ENCODE measurements at places on chromosomes 6 and 20.

DNA sequence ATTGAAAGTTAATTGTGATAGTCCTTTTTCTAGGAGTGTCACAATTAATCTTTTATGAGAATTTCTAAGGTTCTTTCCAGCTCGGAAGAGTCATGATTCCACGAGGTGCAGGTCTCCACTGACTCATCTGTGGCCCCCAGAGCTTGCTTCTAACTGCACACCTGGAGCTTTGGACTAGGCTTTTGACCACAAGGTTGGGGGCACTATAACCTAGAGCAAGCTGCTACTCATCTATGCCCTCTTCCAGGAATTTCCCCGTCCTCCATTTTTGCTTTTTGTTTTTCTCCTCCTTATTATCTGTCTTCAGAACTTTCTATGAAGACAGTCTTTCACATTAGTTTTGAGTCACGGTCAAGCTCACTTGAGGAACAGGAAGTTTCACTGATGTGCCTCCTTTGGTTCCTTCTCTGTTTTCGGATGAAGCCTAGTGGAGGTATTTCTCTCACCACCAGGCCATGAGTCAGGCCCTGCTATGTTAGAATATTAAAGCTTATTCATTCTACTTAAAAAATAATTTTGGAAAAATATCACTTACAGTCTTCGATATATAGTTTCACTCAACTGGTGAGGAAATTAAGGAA, 119.2 kb upstream of the INSM1 start:
- no peak for DNase-seq

- no peak for DNase-seq
Measured at GRCh38 chr20:50590348-50590664, 80.1 kb downstream of the PTPN1 start.

GRCh38 chr6:139638179-139638941, 263.9 kb upstream of the CITED2 start:
- DNase-seq: no peak

GRCh38 chr6:22087960-22088706, 208.7 kb downstream of the PRL start:
- no peak for DNase-seq

DNA sequence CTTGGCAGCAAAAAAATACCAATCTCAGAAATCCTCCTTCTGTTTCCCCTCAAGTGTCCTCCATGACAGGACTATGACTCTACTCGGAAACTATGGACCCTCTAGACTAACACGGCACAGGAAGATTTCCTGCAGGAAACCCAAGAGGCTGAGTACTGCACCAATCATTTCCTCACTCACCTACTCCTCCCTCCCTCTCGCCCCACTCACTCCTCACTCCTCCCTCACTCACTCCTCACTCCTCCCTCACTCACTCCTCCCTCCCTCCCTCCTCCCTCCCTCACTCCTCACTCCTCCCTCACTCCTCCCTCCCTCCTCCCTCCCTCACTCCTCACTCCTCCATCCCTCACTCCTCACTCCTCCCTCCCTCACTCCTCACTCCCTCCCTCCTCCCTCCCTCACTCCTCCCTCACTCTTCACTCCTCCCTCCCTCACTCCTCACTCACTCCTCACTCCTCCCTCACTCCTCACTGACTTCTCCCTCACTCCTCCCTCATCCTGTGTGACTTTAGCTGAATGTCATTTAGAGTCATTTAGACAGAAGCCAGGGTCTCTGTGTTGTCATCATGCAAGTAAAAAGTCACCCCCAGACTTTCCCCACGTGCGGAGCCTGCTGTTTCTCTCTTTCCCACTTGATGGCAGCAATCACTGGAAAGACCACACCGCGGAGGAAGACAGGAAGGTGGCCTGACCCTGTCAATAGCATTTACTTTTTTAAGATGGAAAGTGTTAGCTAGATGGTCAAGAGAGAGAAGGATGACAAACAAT, 226.8 kb upstream of the PDE10A start:
- DNase-seq: peak; percentile 61

DNA sequence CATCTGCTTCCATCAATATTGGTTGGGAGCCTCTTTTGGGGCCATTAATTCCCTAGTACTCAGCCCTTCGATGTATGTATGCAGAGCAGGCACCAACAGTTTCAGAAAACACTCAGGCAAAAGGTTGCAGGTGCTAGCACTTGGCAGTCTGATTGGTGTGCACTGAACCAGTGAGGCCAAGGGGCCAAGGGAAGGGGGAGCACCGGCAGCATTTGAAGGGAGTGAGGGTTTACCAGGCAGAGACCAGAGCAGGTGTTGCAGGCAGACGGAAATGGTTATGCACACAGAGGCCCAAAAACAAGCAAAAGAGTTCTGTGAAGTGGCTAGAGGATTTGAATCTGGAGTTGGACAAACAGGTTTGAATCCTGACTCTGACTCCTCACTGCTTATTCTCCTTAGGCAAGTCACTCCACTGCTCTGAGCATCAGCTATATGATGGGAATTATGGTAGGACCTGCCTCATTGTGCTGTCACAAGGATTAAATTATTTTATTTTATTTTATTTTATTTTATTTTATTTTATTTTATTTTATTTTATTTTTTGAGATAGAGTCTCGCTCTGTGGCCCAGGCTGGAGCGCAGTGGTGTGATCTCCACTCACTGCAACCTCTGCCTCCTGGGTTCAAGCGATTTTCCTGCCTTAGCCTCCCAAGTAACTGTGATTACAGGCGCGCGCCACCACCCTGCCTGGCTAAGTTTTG, 58.1 kb upstream of the SHLD1 start:
- DNase-seq: no peak

DNA sequence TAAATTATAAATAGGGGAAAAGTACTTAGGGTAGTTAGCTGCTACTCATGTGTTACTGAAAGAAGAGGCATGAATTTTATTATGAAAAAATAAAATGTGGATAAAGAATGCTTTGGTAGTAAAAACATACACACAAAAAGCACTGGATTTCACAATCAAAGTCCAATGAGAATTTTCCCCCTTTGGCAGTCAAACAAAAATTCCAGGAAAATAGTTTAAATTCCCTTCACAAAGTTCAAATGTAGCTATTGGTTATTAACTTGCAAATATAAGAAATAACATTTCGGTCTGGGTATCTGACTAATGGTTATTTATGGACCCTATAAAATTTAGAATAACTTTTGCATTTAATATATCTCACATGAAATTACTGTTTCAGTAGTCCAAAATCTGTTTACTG, 210.4 kb downstream of the FOXC1 start:
- DNase-seq: no peak

DNA sequence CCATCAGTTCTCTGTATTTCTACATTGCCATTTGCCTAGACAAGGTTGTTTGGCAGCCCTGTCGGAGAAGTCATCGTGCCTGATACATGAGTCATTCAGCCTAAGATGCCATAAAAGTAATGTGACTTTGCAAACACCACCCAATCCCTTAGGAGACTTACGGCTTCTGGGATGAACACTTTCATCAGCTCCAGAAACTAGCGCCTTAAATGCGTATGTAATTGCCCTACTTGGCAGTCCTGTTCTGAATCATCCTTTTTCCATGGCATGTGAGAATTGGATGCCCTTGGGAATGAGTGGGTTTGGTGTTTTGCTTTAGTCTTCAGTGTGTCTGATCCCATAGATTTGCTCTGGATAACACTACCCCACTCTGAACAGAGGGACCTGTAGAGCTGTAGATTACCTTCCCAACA, 158.5 kb downstream of the SASH1 start:
- peak; percentile 85 for DNase-seq

- DNase-seq: no peak
Measured at GRCh38 chr20:41367393-41367695, 726 bp upstream of the EMILIN3 start.

- no peak for DNase-seq
Measured at GRCh38 chr6:147071776-147072175, 132.4 kb upstream of the STXBP5 start.

DNA sequence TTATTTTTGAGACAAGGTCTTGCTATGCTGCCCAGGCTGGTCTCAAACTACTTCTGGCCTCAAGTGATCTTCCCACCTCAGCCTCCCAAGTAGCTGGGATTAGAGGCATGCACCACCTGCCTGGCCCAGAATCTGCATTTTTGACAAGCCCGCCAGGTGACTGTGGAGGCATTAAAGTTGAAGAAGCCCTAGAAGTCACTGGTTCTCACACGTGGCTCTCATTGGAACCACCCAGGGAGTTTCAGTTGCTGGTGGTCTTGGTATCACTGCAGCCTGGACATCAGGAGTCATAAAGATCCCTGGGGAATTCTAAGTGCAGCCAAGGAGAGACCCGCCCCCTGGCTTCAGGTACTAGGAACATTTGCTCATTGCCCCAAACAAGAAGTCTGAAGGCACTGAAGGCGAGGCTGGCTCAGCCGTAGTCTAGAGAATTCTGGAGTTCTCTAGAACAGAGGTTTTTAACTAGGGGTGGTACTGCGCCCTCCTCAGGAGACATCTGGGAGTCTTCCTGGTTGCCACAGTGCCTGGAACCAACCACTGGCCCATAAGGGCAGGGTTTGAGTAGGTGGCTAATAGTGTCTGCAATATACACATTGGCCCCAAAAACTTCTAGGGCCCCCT, 182.8 kb downstream of the ZMYND8 start:
- no peak for DNase-seq

DNA sequence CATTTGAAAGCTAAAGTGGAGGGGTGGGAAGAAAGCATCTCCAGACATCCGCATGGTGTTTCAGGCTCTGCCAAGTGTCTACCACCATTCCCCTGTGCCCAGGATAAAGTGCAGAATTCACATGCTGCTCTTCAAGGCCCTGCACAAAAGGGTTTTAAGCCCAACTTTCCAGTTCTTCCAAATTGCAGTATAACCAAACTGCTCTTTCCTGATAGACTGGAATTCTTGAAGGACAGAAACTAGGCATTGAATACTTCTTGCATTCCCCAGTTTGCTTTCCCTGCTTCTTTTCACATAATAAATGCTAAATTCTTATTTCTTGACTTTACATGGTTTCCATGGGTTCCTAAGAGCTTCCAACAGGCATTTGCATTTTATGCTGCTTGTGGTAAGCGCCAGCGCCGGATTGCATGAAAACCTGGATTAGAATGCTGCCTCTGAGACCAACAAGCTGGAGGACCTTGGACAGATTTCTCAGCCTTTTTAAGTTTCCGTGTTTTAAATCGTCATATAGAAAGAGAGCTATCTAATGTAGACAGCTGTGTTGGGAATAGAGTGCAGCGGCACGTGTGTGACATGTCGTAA, 7.9 kb downstream of the SOX4 start:
- no peak for DNase-seq

- no peak for DNase-seq
Measured at GRCh38 chr6:98380589-98380988, 453.8 kb upstream of the POU3F2 start.

- no peak for DNase-seq
Measured at GRCh38 chr6:165644586-165645266, 18.3 kb downstream of the PDE10A start.

- no peak for DNase-seq
Measured at GRCh38 chr6:169521825-169522224, 180.0 kb downstream of the WDR27 start.

GRCh38 chr6:156280065-156280464, 497.1 kb upstream of the ARID1B start:
- no peak for DNase-seq

GRCh38 chr6:153790876-153791473, 248.1 kb upstream of the OPRM1 start:
- DNase-seq: peak; percentile 49

- no peak for DNase-seq
Measured at GRCh38 chr20:48019496-48019895, 234.2 kb upstream of the SULF2 start.

GRCh38 chr6:143936778-143937667, 71.0 kb downstream of the PLAGL1 start:
- no peak for DNase-seq

GRCh38 chr20:57656252-57656820, 36.1 kb upstream of the ZBP1 start:
- DNase-seq: no peak

DNA sequence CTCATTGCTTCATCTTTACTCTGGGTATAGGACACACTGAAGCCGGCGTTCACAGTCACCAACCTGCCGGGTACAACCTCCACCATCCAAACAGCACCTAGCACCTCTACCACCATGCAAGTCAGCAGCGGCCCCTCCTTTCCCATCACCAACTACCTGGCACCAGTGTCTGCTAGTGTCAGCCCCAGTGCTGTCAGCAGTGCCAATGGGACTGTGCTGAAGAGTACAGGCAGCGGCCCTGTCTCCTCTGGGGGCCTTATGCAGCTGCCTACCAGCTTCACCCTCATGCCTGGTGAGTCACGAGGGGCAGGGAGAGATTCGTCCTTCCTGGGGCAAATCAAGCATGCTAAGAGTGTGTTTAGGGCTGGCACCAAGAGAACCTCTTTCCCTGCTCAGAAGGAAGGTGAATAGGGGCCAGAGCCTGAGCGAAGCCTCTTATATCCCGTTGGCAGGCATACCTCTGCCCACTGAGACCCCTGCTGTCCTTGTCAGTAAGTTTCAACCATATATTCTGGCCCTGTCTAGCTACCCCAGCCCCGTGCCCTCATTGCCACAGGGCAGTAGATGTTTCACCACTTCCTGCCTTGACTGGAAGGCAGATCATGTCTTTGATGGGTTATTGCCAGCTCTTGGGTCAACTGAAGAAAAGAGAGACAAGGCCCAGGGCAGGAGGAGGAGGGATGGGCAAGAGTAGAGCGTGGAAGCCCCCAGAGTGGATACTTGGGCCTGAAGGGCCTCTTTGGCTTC, 4.8 kb downstream of the SRF start:
- DNase-seq: no peak

DNA sequence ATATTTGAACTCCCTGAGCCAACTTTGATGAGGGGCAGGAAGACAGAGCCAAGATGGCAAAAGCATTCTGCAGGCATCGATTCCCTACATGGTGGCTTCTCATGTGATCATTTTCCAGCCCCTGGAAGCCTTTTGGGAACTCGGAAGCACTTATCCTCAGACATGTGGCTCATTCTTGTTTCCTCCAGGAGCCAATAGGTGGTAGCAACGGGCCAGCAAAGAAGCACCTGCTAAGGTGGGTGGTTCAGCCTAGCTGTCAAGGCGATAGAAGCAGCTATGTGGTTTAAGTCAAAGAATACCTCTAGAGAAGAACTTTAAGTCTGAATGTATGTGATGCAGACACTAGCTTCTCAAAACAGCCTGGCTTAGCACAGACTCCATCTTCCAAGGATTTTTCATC, 64.9 kb upstream of the PAX1 start:
- DNase-seq: peak; percentile 55

DNA sequence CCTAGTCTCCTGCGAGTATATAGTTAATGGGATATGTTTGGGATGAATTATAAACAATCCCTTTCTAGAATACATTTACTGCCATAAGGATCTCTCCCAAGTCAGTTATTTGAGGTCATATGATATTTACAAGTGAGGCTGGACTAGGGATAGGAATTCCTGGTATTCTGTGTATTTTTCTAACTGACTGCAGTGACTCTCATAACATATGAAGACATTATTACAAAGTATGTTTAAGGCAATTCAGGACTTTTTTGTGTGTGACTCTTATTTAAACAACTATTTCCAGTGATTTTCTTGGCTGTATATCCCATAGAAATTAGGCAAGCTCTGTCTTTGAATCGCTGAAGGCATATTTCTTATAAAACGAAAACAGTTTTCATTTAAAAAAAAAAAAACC, 18.4 kb upstream of the TNFAIP3 start:
- DNase-seq: no peak

DNA sequence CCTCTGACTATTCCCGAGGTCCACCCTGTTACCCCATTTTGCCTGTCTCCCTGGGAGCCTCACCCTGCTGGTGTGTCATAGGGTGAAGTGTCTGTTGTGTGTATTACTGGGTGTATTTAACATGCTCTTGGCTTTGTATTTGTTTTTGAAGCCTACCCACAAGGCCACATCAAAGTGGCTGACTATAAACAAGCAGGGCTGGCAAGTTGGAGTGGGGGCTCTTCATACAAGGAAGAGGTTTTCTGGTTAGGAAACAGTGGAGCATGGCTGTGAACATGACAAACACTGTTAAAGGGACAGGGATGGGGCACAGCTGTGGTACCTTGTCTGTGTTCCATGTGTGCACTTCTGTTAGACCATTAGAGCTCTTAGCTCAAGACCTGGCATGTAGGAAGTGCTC, 26.3 kb downstream of the HECA start:
- no peak for DNase-seq
